ENCODE measurements at places on chromosomes 3 and 15.

GRCh38 chr15:88725305-88726210 lies 77.7 kb upstream of the ACAN start:
- no peak for DNase-seq

GRCh38 chr3:72538070-72538745 lies 310.0 kb downstream of the SHQ1 start:
- DNase-seq, result no peak

DNA sequence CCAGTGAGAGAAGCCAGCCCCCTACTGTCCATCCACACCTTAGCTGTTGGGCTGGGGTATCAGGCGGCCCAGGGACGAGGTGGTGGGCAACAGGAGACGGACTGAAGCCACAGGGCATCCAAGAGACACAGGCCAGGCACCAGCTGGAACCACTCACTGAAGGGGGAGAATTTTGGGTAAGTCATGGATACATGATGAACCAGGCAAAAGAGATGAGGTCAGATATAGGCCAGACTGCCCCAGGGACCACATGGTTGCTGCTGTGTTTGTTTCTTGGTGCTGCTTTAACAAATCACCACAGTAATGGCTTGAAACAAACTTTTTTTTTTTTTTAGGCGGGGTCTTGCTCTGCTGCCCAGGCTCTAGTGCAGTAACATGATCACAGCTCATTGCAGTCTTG lies 66.4 kb downstream of the SEMA5B start:
- no peak for DNase-seq

- DNase-seq, result no peak
These were observed 173.0 kb downstream of the LPP start for GRCh38 chr3:188326968-188327367.

DNA sequence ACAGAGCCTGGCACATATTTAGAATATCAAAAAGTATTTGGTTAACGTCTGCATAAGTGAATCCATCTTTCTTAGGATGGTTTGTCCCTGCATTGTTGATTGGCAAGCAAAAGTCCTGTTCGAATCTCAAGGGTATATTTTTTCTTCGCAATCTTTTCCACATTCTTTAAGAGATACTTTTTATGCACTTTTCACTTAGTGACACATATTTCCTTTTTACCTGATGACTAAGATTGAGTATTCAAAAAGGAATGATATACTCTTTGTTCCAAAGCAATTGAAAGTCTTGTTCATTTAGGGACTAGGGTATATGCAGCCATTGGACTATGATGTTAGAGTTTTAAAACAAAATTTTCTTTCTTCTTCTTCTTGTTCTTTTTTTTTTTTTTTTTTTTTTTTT lies 349.9 kb downstream of the NLGN1 start:
- no peak for DNase-seq

DNA sequence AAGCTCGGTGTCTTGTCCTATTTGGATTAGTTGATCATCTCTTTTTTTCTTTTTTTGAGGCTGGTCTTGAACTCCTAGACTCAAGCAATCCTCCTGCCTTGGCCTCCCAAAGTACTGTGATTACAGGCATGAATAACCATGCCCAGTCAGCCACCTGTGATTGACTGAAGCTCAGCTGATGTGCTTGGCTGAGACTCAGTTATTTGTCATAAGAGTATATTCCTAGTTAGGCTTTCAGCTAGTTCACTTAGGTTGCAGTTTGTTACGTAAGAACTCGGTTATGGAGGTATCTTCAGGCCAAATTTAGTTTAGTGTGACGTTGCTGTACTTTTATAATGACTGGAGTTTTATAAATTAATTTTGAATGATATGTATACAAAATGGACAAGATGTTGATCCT lies 365.0 kb downstream of the SV2B start:
- no peak for DNase-seq

- no peak for DNase-seq
These were observed 10.7 kb upstream of the DHX36 start for GRCh38 chr3:154334973-154335420.

- no peak for DNase-seq
These were observed 57.6 kb upstream of the SLCO2A1 start for GRCh38 chr3:134087060-134087974.

- no peak for DNase-seq
These were observed 2.0 kb upstream of the RAB11A start for GRCh38 chr15:65867244-65867643.

DNA sequence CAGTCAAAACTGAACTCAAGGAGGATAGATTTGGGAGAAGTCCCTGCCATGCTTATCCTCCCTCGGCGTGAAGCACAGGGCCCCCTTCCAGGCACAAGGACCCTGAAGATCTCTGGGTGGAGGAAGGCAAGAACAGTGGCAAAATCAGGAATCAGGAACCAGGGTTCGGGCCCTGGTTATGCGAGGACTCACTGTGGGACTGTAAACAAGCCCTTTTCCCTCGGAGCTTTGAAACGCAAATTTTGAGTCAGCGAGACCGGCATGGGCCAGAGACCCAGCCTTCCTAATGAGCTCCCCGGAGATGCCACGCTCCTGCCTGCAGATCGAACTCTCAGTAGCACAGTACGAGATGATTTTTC lies 70.1 kb downstream of the SLC12A8 start:
- no peak for DNase-seq

DNA sequence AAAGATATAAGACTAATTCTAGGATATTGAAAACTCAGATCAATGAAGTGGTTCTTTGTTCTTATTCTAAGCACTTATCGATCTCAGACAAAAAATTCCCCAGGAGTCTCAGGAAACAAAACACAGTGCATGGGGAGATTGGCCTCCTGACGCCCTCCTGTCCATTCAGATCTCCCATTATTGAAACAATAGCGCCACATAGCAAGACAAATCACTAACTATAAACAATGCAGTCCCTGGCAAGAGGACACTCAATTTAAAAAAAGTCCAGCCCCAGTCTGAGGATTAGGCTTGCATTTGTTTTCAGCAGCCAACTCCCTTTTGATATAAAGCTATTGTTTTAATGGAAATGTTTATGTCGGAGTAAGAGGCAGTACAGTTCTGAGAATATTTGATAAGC lies 528.2 kb downstream of the GABRG3 start:
- DNase-seq, result no peak

DNA sequence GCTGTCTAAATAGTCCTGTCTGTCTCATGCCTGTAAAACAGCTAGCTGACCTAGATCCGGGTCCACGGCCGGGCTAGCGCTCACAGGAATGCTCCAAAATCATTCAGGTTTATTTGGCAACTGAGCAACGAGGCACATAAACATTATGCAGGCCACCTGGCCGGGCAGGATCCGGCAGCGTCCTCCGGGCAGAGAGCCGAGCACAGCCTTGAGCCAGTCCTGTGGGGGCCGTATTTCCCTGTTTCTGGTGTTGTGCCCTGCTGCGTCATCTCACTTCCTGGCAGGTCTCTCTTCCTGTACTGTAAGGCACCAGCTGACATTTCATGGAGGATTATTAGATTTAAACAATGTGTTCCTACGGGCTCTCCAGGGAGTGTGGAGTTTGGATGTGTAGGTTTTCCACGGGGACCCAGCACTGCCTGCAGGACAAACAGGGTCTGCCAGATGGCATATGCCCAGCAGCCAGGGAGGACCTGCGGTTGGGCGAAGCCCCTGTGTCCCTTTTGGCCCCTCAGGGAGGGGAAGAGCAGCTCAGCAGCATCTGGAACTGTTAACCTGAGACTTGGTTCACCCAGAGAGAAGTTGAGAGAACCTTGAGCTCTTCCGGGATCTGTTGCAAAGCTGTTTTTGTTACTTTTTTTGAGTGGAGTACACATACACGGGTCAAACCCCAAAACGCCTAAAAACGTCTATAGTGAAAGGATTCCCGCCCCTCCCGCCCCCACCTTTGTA lies 16.6 kb upstream of the LRRK1 start:
- DNase-seq, result no peak

- DNase-seq, result peak; percentile 31
These were observed 53.9 kb downstream of the RLBP1 start for GRCh38 chr15:89167267-89168176.

DNA sequence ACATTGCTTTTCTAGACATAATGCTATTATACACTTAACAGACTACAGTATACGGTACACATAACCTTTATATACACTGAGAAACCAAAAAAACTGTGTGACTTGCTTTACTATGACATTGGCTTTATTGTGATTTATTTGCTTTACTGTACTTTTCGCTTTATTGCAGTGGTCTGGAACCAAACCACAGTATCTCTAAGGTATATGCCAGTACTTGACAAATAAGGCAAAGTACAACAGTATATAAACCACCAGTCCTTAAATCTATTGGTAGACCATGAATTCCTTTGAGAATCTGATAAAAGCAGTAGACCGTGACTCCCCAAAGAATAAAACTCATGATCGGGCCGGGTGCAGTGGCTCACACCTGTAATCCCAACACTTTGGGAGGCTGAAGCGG lies 50.3 kb downstream of the HERC1 start:
- no peak for DNase-seq

DNA sequence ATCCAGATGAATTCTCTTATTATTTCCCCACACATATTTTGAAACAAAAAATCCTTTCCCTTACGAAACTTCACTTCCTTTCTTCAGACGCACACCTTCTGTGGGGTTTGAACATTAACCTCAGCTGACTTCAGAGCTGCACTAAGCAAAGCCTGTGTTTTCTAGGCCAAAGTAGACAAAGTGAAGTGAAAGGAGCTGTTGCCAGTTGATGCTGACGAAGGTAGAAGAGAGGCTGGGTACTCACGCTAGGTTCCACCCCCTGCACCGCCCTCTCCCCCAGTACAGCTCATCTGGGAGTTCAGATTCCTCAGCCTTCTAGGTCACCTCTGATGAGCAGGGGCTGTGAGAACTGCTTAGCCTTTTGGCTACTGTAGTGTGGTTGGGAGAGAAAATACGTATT lies 24.1 kb downstream of the DUT start:
- DNase-seq, result peak; percentile 76

DNA sequence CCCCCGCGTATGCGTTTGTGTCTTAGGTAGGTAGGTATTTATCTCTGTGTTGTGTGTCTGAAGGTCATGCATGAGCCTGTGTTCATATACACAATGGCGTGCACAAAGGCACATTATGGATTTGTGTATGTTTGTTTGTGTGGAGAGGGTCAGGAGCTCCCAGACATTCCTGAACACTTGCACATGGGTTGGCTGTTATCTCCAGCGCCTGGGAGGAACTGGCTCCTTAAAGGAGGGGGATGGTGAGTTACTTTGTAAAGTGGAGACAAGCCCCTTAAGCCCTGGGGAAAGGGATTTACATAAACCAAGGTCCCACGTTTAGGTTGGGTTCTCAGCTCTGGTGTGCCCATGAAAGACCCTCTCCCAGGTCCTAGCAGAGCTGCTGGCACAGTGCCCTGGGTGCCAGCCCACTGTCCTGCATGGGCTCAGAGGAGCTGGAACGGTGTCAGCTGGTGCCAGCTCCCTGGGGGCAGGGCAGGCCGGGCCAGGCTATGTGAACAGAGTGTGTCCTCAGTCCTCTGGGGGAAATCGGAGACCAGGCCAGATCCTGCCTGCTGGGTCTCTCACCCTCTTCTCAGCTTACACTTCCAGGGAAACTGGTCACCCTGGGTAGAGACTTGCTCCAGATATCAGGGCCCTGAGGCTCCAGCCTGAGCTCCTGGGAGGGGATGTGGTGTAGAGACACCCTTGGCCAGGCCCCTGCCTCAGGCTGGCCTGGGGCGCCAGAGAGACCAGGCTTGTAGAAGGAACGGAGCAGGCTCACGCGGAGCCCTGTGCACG lies 25.1 kb downstream of the SNX33 start:
- DNase-seq, result no peak

DNA sequence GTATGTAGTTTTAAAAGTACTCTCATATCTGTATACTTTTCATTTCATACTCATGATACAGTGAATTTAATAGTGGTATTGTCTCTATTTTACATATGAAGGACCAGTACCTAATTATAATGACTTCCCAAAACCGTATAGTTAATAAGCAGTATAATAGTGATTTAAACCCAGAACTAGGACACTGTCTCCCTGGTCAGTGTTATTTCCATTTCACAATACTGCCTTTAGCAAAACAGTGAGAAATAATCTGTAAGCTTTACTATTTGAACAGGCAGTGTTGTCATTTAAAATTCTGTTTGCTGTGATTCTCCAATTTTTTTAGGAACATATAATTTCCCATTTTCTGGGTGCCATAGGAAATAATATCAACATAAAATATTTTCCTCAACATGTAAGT lies 116.2 kb downstream of the TCF12 start:
- no peak for DNase-seq

GRCh38 chr3:73580343-73580742 lies 44.4 kb downstream of the PDZRN3 start:
- no peak for DNase-seq

DNA sequence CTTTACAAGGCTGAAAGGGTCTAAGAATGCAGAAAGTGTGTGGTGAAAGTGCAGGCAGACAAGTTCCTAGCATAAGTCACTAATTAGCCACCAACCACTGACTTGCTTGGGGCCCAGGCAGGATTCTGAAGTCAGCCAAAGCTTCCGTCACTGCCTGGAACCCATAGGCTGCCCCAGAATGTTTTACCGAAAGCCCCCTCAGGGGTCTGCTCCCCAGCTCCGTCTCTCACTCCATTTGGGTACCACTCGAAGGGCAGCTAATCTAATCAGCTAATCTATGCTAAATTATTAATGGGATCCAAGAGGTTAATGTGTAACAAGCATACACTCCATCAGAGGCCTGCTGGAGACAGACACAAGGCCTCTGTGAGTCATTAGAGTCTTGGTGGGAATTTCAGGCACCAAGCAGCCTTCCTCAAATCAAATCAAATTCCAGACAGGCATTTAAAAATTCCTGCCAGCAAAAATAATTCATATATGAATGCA lies 13.2 kb downstream of the ADAMTS9 start:
- DNase-seq, result peak; percentile 90

DNA sequence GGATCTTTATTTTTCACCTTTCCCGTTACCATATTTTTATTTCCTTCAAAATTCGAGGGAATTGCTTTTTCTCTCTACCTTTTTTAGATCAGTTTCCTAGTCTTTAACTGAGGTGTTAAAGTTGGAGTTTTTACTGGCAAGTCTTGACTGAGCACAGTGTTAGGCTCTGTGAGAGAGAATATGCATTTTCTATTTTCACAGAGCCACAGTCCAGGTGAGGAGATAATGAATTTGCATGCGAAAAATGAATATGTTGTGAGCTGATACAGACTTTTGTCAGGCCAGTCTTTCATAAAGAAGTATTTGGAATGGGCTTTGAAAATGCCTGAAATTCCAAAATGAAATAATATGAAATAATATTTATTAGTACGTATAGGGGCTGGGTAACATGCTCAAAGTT lies 31.9 kb downstream of the MME start:
- no peak for DNase-seq

DNA sequence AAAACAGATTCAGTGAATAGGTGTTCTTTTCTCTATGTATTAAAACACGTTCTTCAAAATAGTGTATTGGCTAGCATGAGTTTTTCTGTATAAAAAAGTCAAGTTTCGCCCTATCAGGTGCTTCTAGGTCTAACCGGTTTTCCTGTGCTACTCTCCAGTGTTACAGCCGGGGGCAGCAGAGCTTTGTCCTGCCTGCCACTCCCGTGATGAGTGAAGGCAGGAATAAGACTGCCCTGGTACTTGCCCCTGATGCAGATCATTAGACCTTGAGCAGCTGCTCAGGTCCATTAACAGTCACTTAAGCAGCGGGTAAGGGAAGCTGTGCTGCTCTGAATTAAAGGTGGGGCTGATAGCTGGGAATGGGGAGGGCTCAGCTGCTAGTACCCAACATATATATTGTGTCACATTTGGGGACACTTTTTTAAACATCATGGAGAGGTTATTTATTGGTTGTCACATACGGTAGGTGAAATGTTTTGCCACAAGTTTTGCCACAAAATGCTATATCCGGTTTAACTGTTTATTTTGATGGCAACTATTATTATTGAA lies 1.3 kb upstream of the UNC13C start:
- no peak for DNase-seq
